Right ventricle myocardium superior (tissue), 1 donor: ENCODE measurements at places on chromosomes 11 and 22.

- no peak for DNase-seq
These were observed 61.6 kb upstream of the PTPN5 start for GRCh38 chr11:18853086-18853720.

DNA sequence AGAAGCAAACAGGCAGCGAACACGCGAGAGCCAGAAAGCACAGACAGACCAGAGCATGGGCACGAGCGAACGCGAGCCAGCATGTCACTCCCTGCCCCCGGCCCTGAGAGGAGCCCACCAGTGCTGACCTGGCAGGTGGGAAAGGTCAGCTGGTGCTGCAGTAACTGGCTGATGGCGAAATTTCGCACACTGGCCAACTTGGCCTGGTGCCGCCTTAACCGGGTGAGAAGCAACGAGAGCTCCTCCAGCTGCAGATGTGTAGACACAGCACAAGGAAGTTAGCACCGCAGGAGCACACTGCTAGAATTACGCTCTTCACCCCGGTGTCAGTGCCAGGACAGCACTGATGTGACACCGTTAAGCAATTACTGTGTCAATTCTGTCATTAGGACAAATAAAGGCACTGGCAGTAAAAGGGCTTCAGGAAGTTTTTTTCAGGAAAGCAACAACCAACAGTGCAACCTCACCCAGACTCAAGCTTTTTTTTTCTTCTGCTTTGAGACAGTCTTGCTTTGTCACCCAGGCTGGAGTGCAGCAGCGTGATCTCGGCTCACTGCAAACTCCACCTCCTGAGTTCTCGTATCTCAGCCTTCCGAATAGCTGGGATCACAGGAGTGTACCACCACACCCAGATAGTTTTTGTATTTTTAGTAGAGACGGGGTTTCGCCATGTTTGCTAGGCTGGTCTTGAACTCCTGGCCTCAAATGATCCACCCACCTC, 76.8 kb downstream of the C11orf58 start:
- peak; percentile 88 for DNase-seq

DNA sequence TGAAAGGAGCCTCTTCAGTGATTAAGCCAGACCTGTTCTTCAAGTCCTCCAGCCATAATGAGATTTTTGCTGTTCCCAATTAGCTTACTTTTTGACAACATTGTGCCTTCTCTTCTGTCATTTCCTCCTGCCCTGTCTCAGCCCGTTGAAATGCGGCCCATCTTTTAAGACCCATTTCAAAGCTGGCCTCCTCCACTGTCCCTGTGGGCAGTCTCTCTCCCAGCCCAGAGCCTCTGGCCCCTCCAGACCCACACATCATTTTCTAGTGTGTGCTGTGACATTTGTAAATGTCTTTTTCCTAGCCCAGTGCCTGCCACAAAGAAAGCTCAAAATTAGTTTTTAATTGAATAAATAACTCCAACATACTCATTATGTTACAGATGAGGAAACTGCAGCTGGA, 70.9 kb downstream of the BUD13 start:
- no peak for DNase-seq

DNA sequence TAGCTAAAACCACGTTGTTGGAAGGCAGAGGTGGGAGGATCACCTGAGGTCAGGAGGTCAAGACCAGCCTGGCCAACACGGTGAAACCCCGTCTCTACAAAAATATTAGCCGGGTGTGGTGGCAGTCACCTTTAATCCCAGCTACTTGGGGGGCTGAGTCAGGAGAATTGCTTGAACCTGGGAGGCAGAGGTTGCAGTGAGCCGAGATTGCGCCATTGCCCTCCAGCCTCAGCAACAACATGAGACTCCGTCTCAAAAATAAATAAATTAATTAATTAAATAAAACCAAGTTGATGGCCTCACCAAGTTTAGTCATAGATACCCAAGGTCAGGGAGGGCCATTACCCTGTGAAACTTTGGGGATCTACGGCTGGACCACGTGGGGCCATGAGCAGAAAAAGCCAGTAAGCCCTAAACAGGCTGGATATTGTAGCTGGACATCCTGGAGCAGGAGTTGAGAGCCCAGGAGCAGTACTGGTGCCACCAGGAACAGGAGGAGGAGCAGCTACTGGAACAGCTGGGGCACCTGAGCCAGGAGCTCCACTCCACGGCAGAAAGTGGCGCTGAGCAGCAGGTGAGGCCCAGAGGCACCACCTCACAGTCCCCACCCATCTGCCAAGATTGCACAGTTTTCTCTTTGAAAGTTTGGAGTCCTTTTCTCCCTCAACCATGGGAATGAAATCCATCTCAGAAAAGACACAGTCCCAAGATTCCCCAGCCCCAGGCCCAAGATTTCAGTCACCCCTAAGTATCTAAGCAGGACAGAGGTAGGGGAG, 50.5 kb downstream of the BTG4 start:
- DNase-seq: no peak

GRCh38 chr22:23938328-23939016, 22.5 kb downstream of the GSTT2B start:
- no peak for DNase-seq

- DNase-seq: no peak
These were observed 197.8 kb upstream of the SORL1-AS1 start for GRCh38 chr11:121650351-121651256.

DNA sequence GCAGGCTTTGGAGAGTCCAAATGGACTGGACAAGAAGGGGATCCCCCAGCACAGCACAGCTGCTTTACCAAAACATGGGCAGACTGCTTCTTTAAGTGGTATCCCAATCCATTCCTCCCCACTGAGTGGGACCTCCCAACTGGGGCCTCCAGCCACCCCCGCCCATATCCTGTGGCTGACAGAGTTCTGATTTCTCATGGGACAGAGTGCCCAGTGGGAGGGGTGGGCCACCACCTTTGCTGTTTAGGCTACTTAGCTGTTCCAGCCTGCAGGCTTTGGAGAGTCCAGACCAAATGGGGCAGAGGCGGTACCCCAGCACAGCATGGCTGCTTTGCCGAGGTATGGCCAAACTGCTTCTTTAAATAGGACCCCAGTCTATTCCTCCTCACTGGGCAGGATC, 26.9 kb upstream of the DEUP1 start:
- DNase-seq: no peak

GRCh38 chr11:56841210-56841810, 92.8 kb upstream of the OR9G4 start:
- DNase-seq: no peak

GRCh38 chr11:71563406-71563805, 2.0 kb upstream of the KRTAP5-10 start:
- DNase-seq: no peak

DNA sequence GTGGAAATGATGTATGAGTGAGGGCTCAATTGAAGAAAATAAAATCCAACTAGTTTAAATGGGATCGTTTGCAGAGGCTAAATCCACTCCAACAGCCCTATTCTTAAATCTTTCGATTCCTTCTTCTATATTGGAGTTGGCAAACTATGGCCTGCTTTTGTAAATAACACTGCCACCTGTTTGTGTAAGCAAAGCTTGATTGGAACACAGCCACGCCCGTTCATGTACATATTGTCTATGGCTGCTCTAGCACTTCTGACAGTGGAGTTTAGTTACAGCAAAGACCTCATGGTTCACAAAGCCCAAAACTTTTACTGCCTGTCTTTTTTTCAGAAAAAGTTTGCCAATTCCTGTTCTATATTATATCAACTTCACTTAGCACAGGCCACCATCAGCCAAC, 40.6 kb upstream of the RCN1 start:
- no peak for DNase-seq

DNA sequence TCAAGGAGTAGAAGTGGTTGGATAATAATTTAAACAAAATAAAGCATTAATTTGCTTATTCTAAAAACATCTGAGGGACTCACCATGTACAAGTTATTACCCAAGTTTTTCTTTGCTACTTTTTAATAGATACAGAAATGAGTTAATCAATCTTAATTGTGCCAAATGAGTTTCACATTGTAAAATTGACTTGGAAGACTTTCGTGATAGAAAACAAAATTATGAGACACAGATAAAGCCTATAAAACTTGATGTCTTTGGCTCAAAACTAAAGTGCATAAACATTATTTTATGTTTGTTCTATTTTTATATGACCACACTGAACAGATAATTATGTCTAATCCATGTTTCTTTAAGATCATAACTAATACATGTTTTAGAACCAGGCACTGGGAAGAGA, 10.1 kb upstream of the CWF19L2 start:
- DNase-seq: no peak

DNA sequence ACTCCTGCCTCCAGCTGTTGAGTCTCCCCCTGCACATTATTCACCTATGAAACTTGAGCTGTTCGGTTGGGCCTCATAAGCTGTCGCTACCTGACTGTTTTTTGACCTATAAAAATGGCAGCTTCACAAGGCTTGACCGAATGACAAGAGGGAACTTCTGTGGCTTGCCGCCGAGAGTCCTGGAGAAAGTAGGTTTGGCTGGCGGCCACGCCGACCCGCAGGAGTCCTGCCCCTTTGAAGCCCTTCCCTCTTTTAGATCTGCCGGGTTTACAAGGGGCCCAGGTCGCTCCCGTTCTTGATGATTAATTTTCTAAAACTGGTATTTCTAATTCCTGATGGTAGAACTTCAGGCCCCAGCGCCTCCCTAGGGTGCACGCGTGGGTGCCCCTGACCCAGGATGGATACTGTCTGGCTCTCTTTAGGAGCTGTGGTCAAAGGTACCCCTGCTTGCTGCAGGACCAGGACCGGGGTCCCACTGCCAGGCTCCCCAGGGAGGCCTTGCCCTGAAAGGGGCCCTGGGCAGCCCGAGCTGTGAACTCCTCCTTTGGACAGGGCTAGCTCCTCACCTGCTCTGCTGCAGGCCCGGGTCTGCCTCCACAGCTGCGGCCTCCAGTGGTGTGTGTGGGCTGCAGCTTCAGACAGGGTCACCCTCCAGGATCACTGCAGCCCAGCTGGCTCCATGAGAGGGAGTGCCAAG, 171.8 kb downstream of the CTTN start:
- peak; percentile 33 for DNase-seq

- no peak for DNase-seq
These were observed 270.8 kb upstream of the SESN3 start for GRCh38 chr11:95501761-95502266.

DNA sequence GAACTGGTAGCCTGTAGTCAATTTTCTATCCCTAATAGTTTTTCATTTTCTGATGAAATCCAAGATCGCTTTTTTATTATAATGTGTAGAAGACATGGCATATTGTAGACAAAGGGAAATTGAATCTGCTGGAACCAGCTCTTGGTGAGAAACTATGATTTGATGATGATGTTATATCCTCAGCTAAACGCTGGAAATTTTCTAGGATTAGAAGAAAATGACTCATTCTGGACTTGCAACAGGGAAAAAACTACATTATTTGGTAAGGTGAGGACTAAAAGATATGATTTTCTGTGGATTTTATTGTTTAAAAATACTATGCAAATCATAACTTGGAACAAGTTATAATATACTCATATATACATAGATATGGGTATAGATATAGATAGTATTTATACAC, 14.1 kb upstream of the PGM2L1 start:
- no peak for DNase-seq

DNA sequence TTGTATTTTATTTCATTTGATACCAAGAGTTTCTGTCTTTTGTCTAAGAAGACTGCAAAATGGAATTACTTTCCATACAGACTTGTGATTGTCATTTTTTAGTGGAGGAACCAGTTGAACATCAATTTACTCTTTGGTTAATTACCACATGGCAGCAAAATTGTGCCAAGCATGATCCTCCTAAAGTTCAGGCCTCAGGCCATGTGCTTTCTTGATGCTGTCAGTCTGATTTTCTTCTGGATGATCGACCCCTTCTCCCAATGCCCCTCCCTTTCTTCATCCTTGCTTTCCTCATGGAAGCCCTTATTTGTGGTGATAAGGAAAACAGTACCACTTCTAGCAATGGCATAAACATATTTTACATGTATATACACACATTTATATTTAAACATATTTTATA, 76.2 kb downstream of the SVIP start:
- DNase-seq: no peak

- DNase-seq: no peak
These were observed 72.9 kb downstream of the LARGE2 start for GRCh38 chr11:45995342-45995734.

GRCh38 chr11:124946735-124947141, 7.3 kb upstream of the CCDC15 start:
- no peak for DNase-seq

DNA sequence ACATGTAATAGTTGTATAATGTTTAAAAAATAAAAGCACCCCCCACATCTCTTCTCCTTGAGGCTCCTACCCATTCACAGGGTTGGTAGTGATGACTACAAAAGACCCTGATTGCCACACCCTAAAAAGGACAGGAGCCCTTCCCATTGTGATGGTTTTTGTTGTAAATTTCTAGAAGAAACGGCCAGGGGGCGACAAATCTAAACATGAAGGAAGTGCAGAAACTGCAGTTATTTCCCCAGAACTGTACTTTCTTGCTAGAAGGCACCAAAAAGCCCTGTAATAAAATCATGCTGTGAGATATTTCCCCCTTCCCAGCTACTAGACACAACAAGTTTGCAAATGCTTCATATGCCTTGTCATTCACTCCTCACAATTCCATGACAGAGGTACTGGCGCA, 10.8 kb downstream of the PRR5L start:
- DNase-seq: no peak

DNA sequence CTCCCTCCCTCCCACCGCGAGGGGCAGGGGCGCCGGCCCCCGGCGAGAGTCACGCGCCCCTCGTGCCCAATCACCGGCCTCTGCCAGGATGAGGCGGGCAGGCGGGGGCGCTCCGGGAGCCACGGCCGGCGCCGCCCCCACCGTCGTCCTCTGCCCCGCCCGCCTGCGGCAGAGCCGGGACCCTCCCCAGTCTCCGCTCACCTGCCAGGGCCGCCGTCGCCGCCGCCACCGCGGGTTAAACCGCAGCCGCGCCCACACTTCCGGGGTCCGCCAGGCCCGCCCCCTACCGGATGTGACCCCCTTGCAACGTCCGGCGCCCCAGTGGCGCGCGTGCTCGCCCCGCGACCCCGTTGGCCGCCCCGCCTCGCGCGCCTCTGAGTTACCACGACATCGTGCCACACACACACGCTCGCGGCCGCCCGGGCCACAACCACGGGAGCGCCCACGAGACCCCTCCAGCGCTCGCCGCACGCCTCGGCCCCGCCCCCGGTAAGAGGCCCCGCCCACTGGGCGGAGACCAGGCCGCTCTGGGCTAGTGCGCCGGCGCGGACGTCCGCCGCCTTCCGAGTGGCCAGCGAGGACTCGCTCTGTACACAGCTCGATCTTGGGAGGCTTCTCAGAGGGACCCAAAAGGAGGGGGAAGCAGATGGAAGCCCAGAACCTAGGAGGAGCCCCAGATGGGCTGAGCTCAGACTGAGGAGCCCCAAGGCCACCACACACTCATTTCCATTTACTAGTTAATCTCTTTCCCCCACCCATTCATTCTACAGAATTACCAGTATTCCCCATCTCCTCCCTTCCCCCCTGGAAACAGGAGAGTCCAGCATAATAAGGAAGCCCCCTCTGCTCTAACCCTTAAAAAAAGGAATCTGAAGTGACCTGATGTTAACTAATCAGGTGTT, at the start of gene VPS37C:
VPS37C (minus strand) TSS at position 237 of the 902 bp plus-strand sequence. CDS start 22,597 bp downstream, outside the sequence.
- DNase-seq: peak; percentile 92

- no peak for DNase-seq
These were observed 8.9 kb downstream of the DUSP8 start for GRCh38 chr11:1563149-1563638.
